A549 treated with RU486 at 1 μM for 4 hours (cell line): ENCODE measurements at places on chromosomes 3 and 15. TPM values are rescaled to one million over a fixed set of nuclear protein-coding genes. Genes with fewer than 3 reads are reported as not detected.

CHRM5 gene
- total RNA-seq: not detected in 5 replicates

TMEM212 gene
- total RNA-seq: not detected in 5 replicates

GOLGA6D gene
- total RNA-seq: 0.07 to 0.12 TPM in 2 of 5 replicates, not detected in the others

SOX14 gene
- total RNA-seq: not detected in 5 replicates

ANKRD34C gene
- not detected in 5 replicates for total RNA-seq

CASR gene
- total RNA-seq: not detected in 5 replicates

TGFBR2 gene
- 38.4 to 49.5 TPM (median 45.9 TPM) in 5 replicates for total RNA-seq

IL17RE gene
- 0.88 to 1.8 TPM (median 1.5 TPM) in 5 replicates for total RNA-seq
